ENCODE measurements at places on chromosomes 12 and 14. TPM values are rescaled to one million over a fixed set of nuclear protein-coding genes. Genes with fewer than 3 reads are reported as not detected.

RILPL1 gene
- total RNA-seq, result 89.7 TPM

CCDC197 gene
- total RNA-seq, result 1.2 TPM

GDF3 gene
- total RNA-seq, result 0.19 TPM

SETD3 gene
- total RNA-seq, result 101 TPM

DNAL1 gene
- total RNA-seq, result 15.2 TPM

SLC25A3 gene
- total RNA-seq, result 1,638 TPM

PLXNC1 gene
- total RNA-seq, result 2.5 TPM

SIX1 gene
- total RNA-seq, result not detected

GOLT1B gene
- 17.5 TPM for total RNA-seq

TMEM119 gene
- 1.3 TPM for total RNA-seq

CLEC14A gene
- 34.3 TPM for total RNA-seq

BCL11B gene
- 0.11 TPM for total RNA-seq

SLC25A47 gene
- not detected for total RNA-seq

DNAH10 gene
- total RNA-seq, result not detected

AKAP3 gene
- total RNA-seq, result 2.7 TPM

ANKRD33 gene
- total RNA-seq, result not detected

LTB4R2 gene
- 0.71 TPM for total RNA-seq

NPAS3 gene
- total RNA-seq, result 2.5 TPM

CLEC1A gene
- 2.4 TPM for total RNA-seq

RERGL gene
- total RNA-seq, result 0.69 TPM

KCNA5 gene
- total RNA-seq, result 2.6 TPM

STAC3 gene
- total RNA-seq, result 0.69 TPM

NFE2 gene
- 0.71 TPM for total RNA-seq
